ENCODE measurements at places on chromosomes 3 and 15.
A peak's percentile ranks its signal among the peaks of the same experiment; 100 is the strongest.

DNA sequence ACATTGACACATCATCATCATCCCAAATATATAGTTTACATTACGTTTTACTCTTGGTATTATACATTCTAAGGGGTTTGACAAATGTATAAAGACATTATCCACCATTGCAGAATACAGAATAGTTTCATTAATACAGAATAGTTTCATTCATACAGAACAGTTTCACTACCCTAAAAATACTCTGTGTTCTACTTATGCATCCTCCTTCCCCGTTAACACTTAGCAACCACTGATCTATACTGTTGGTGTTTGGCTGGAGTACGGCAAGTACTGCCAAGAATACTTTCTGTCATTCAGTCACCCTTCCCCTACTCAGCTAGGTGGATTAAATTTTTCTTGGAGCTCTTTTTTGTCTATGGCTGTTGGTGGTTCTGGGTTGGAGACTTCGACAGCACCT lies 33.4 kb downstream of the LEKR1 start:
- no peak for DNase-seq

- DNase-seq: no peak
Observed at GRCh38 chr3:194278186-194278845, 72.8 kb downstream of the CPN2 start.

DNA sequence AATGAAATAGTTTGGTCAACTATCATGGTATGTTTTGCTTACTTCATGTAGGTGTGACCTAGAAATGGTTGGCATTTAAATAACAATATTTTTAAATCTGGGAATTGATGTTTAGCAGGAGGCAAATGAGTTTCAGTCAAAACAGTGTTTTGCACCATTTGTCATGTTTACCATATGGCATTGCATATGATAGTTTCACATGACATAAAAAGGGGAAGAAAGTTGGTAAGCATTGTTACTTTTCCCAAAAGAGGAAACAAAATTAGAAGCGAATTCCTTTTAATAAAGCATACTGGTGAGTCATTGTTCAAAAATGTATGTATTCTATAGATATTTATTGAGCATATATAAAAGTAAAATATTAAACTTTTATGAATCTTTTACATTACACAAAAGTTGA lies 2.3 kb downstream of the RNF13 start:
- no peak for DNase-seq

DNA sequence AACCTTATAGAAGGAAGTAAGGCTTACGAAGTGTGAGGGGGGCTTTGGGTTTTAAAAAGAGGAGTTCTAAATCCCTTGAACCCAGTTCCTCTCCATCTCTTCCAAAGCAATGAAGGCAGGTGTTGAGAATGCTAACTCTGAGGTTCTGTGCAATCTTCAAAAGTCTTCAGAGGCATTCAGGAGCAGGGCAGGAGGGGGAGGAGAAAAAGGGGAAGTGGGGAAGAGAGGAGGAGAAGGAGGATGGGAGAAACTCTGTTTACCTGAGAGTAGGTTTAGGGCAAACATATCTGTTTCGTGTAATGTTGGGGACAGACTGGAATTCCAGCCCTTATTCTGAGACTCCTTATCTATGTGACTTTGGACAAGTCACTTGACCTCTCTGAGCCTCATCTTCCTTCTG lies 36.9 kb downstream of the FAM3D start:
- DNase-seq: no peak

DNA sequence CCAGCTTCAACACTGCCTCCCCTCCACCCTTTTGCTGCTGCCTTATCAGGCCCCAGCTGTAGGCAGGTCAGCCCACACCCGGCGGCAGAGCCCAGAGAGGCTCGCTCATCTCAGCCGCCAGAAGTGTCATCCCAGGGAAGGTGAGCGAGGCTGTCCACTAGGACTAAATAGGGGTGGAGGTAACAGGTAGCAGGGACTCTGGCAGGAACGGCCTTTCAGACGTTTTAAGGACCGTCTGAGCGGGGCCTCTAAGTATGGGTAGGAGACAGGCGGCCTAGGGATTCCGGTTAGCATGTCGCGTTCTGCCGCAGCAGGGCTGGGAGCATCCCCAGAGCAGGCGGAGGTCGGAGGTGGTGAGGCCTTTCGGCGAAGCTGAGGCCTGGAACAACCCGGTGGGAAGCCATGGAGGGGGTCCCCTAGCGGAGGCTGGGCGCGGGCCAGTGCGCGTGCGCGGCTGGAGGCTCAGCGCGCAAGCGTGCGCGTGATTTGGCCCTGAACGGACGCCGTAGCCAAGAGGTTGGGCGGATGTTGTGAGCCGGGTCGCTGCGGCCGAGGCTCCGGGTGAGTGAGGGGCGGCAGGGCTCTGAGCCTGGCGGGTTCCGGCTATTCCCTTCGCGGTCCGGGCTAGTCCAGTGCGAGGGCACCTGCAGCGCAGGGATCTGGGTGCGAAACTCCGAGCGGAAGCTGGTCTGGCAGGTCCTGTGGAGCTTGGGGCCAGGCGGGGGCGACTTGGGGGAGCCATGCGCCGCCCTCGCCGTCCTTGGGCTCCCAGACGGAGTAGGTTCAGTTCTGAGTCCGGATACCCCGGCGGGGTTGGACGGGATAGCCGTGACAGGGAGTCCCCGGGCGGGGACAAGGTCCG lies at the start of the genes MST1 and RNF123:
TSS of gene MST1 (minus strand) at position 429 of the 862 bp plus-strand sequence. CDS start 783 bp downstream, outside the sequence.
TSS of gene RNF123 (plus strand) at position 512 of the 862 bp plus-strand sequence. CDS start 1,609 bp downstream, outside the sequence.
- DNase-seq: peak; percentile 98

All from D721Med (cell line).